ENCODE measurements at places on chromosomes 5 and 9. TPM values are rescaled to one million over a fixed set of nuclear protein-coding genes. Genes with fewer than 3 reads are reported as not detected.

DNA sequence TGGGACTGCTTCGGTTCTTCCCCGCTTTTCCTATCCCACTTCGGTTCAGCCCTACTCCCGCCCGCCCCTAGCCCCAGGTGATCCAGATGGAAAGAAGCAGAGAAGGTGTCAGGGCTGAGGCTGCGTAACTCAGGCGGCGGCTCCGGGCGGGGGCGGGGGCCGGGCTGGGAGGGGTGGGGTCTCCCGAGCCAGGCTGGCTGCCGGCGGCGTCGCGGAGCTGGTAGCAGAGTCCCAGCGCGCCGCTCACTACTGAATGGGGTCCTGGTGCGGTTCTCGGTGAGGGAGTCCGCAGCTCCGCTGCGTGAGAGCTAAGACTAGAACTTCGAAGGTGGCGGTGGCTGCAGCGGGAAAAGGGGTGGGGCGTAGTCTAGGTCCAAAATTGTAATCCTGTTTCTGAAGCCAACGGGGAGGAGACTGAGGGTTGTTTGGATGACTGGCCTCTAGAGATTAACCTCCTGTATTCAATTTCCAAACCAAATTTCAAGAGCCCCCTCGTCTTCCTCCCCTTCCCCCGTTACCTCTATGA, 1.4 kb downstream of the PRR16 start:
- peak; percentile 58 for DNase-seq

GRCh38 chr5:116546033-116546742, 28.4 kb downstream of the SEMA6A start:
- DNase-seq, result no peak

DNA sequence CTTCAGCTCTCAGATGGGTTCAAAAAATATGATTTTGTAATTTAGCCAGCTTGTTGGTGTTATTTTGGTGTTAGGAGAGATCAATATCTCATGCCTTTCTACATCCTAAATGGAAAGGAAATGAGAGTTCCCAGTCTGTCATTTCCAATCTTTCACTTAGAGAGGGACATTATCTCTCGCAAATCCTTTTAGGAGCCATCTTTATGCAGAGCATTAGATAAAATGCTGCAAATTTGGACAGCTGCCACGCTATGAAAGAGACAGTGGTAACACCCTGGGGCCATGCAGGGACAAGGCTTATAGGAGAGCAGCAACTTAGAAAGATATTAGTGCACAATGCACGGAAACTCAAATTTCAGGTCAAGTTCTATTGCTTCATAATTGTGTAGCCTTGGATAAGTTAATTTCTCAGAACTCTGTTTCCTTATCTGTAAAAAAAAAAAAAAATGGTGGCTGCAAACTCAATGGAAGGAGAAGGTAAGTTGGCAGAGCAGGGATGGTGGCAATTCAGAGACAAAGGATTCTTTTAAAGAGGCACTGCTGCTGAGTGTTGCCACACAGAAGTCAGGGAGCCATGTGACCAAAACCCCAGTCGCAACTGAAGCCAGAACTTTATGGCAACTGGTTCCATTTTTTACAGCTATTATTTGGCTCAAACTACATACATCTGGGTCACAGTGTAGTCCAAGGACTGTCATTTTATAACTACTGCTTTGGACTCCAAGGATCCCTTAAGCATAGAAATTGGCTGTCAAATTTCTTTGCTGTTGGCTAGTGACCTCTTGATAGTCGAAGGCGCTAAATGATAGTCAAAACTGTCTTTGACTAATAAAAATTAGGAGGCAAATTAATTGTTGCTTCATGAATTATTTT, 210.2 kb downstream of the FRMD3 start:
- DNase-seq, result no peak

GRCh38 chr5:38603691-38604090, 47.2 kb upstream of the LIFR start:
- DNase-seq, result no peak

GRCh38 chr5:135110785-135111596, 77.0 kb upstream of the PITX1 start:
- DNase-seq, result no peak

GRCh38 chr5:153974131-153974812, 64.4 kb downstream of the FAM114A2 start:
- no peak for DNase-seq

DNA sequence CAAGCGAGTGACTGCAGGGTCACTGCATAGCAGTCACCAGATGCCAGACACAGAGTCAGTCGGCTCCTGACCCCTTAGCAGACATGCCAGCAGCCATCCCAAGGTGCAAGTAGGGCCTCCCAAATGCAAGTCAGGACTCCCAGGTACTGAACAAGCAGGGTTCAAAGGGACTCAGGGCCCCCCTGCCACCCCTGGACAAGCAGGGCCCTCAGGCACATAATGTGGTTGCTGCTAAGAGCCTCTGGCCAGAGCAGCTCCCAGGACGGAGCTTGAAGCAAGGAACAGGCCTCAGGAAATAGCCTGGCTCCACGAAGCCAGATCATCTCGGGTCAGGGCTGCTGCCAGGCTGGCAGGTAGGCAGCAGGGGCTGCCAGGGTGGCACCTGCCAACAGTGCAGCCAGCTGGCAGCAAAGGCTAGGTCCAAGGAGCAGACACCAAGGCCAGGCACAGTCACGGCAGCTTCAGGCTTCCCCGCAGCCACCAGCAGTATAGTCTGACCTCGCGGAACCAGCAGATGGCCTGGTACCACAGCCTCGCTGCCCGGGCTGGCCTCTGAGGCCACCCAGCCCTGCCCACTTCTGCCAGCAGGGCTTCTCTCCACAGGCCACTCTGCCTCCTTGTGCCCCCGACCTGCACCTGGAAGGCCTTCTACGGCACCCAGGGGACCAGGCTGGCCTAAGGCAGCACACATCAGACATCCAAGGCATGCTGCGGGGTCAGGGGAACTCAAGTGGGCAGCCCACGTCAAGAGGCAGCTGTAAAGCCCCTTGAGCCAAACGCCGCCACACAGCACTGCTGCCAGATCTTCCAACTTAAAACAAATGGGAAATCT, 7.4 kb downstream of the EEIG1 start:
- peak; percentile 57 for DNase-seq

DNA sequence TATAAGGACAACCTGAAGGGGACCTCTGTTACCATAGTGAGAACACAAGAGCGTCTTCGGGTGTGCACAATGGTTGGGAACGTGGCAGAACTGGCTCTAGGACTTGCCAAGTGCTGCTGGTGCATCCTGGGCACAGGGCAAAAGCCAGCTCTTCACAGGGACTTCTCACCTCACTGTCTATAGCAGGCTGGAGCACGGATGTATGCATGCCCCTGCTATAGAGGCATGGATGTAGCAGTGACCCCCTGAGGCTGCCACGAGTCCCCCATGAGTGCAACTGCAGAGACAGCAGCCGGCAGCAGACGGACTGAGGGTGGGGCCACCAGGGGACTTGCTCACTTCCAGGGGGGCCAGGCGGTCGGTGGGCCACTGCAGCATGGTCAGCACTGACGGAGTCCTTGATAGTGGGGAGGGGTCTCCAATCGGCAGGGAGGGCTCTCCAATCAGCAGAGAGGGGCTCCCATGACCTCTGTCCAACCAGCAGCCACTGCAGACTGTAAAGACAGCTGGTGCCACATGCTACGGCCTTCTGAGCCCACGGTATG, 64.9 kb downstream of the SEMA4D start:
- DNase-seq, result no peak

GRCh38 chr5:160175438-160176218, 53.7 kb upstream of the FABP6 start:
- peak; percentile 66 for DNase-seq

HMGCR gene
- 73.0 TPM for total RNA-seq

FOXD4 gene
- total RNA-seq, result 0.45 TPM

ZNF346 gene
- total RNA-seq, result 27.1 TPM

KIF2A gene
- total RNA-seq, result 54.4 TPM
